ENCODE measurements at places on chromosomes 7 and 10.

GRCh38 chr10:100934084-100934659 is 21.4 kb downstream of the SLF2 start:
- peak; percentile 19 for DNase-seq

DNA sequence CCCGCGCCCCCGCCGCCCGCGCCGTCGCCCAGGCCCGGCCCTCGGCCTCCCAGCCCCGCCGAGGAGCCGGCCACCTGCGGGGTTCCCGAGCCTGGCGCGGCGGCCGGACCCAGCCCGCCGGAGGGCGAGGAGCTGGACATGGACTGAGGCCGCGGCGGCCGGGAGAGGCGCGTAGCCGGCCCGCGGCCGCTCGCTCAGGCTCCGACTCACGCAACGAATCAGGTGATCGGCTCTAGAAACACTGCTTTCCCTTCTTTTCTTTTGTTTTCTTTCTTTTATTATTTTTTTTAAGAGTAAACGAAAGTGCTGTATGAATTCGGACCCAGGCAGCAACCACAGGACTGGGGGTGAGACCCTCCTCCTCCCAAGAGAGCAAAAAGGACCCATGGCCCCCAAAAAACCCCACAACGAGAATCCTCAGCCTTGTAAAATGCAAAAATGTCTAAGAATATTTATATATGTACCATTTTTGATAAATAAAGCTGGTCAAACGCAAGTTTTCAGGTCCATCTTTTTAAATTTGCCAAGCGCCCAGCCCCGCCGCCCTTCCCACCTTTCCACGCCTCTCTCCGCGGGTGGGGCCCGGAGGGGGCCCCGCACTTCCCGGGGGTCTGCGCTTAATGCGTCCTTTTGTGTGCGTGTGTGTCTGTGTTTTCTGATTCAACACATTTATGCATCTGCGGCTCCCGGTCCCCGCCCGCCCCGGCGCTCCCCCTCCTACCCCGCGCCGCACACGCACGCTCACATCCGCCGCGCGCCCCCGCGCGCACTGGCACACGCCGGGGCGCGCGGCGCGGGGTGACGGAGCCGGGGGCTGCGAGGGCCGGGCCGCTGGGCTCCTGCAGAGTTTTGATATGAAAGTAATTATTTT is 4.4 kb downstream of the UNCX start:
- no peak for DNase-seq

DNA sequence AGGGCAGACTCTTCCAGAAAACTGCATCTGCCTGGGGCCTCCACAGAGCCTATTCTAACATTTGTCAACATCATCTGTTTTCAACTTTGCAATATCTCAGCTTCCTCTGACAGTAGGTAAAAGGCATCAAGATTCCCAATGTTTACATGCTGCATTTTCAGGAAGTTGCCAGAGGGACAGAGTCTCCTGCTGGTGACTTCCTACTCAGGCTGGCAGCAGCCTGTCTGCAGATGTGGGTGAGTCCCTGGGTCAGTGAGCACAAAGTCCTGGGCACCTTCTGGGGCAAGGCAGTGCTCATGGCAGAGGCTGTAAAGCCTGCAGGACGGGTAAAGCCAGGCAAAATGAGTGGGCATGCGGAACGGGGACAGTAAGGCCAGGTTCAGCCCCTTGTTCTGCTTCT is 69.4 kb downstream of the EBF3 start:
- no peak for DNase-seq

- no peak for DNase-seq
Measured at GRCh38 chr7:104933521-104933988, 80.5 kb upstream of the KMT2E start.

DNA sequence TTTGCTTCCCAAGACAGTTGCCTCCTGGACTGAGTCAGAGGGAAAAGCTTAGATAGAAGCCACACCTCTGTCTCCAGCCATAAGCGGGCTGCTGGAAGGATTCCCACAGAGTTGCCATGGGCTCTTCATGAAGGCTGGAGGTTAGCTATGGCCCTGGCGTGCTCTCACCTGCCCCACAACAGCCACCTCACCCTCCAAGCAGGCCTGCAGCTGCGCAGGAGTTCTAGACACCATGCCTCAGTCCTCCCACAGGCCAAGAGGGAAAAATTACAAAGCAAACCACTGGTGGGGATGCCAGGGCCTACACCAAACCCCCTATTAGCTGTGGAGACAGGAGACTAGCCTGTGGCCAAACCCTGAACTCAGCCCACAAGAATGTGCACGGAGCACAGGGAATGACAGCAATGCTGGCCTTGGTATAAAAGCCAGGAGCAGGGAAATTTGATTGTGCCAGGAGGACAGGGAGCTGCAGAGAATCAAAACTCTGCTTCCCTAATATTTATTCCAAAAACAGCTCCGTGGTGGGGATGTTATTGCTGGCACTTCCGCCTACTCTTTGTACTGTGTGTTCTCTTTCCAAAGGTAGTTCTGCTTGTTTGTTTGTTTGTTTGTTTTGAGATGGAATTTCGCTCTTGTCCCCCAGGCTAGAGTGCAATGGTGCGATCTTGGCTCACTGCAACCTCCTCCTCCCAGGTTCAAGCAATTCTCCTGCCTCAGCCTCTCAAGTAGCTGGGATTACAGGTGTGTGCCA is 60.3 kb upstream of the STK17A start:
- DNase-seq = peak; percentile 46

All from renal cortical epithelial cell (primary cell).